T-helper 2 cell treated with Interferon-gamma antibody and Interleukin-4, amounts not matched to agents 5 μg/mL and 100 μg/mL, for 36 hours (primary cell): ENCODE measurements at places on chromosomes 7 and 10.

GRCh38 chr7:70458745-70459144 is 673.2 kb upstream of the GALNT17 start:
- no peak for DNase-seq

DNA sequence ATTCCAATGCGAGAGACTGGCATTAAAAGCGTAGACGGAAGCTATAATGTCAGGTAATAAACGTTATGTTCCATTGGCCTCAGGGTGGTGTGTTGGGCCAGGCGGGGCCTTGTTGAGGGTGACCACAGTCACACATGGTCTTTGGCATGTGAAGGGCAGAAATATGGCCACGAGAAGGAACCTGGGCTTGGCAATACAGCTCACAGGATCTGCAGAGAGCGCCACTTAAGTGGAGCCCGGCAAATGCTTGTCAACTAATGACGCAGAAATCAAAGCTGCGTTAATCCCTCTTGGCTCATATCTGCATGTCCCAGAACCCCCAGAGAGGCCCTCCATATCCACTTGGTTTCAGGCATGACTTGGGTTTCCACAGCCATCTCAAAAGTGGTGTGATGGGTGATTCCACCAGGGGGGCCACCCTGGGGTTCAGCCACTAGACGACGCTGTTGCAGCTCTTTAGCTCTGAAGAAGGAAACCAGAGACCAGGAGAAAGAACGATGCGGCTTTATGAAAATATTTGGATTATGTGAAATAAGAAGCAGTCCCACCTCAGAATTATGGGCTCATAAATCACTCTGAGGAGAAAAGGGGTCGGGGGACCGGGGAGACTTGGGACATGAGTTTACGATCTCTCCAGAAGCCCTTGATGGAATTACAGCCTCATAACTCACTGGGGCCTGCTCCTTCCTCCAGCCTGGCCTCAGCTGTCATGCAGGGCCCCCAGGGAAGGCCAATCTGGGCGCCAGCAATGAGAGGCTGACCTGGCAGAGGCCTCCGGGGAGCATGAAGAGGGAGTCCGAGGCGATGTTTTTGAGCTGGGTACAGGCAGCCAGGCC is 462.5 kb downstream of the PLXNA4 start:
- DNase-seq: no peak

GRCh38 chr10:92790440-92790839 is 57.9 kb upstream of the EXOC6 start:
- DNase-seq: no peak

DNA sequence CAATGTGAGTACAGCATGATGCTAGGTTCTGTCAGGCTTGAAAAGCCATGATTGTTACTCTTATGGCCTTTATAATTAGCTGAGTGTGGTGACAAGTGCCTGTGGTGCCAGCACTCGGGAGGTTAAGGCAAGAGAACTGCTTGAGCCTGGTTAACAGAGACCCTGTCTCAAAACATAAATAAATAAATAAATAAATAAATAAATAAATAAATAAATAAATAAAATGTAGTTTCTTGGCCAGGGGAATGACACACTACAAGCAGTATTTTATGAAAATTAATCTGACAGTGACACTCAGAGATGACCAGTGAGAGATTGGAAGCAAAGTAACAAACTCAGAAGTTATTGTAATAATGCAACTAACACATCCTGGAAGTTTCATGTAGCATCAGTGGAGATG is 2.3 kb upstream of the MORN4 start:
- no peak for DNase-seq

DNA sequence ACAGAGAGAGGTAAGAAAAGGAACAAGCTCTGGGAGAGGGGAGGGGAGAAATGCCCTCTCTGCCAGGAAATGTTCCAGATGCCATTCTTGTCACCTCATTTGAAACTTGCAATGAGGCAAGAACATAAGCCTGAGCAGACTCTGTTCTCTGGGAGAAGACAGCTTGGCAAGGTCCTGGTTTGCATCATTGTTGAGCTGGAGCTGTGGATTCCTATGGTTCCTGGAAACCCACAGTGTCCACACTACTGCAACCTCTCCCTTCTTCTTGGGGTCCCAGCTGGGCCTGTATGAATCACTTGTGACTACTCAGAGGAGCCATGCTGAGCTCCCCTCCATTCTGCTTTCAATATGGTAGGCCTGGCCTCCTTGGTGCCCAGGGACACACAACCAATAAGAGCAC is 60.8 kb upstream of the HECTD2 start:
- DNase-seq: no peak

DNA sequence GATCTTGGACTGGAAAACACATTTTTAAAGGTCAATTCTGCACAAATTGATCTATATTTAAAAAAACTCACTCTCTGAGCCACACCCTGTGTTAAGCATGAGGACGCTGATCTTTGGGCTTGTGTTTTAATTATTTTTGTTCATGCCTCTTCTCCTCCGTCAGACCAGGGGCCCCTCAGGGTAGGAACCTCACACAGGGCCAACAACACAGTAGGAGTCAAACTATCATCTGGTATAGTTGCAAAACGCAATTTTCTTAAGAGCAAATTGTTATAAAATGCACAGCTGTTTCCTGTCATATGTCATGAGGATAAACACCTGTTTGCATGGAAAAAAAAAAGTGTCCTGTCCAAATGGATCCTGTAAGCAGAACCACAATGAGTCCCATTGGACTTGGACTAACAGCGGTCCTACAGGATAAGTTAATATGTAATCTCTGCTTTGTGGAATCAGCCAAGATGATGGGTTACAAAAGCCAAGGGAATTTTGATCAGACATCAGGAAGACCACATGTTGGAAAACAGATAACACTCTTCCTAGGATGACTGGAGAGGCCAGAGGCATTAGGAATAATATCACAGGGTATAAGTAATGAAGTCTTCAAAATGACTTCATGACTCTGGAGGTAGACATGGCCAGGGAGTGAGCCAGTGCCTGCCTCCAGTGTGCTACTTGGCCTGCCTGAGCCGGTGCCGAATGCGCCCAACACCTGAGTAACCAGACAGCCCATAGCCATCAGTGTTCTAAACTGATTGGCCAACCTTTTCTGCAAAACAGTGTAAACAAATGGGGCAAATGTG is 184.9 kb upstream of the ADCY1 start:
- no peak for DNase-seq

GRCh38 chr10:112755446-112756234 is 194.4 kb upstream of the TCF7L2 start:
- DNase-seq: no peak

DNA sequence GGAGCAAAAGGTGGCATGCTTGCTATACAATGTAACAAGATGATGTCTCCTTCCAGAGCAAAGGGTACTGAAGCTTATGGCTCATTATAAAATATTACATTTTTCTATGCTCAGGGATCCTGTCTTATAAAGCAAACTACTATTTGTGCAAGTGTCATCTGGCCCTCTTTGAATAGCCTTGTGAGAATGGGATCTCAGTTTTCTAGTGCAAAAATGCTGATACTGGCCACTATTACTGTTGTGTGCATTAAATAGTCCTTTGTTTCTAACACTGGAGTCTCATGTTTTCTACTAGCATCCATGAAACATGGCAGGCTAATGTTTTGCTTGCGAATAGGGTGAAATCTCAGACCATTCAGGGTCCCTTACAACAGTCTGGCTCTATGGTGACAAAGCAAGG is 823.0 kb downstream of the REEP3 start:
- DNase-seq: no peak

DNA sequence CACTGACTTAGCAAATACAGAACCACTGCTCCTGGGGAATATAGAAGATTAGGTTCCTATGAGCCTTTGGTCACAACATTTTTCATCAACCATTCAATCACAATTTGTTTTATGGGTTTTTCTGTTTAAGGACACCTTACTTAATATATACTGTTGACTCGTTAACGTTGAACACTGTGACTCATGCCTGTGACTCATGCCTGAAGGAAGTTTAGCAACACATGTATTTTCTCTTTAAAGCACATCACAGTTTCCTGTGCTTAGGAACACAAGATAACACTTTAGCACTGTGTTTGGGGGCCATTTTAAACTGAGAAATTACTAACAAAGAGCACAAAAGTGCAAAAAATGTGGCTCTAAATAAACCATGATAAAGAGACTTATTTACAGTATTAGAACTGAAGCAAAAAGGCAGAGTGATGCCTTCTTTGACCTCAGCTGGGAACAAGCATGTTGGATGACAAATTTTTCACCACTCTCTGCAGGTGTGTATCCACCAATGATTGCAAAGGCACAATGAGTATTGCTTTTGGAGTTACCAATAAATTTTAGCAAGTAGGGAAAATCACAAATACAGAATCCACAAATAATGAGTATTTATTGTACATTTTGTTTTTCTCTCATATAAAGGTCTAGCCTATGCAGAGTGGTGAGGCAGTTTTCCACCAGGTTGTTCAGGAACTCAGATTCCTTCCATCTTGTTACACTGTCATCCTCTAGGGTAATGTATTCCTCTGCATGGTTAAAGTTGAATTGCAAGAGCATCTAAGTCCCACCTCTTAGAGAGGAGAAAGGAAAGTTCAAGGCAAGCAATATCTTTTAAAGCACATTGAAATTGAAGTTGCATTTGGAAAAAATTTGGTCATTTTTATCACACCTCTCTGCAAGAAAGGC is 7.3 kb downstream of the FGFBP3 start:
- DNase-seq: peak; percentile 72
